Dermis blood vessel endothelial cell (primary cell): ENCODE measurements at places on chromosomes 6 and 20.
A peak's percentile ranks its signal among the peaks of the same experiment; 100 is the strongest.

DNA sequence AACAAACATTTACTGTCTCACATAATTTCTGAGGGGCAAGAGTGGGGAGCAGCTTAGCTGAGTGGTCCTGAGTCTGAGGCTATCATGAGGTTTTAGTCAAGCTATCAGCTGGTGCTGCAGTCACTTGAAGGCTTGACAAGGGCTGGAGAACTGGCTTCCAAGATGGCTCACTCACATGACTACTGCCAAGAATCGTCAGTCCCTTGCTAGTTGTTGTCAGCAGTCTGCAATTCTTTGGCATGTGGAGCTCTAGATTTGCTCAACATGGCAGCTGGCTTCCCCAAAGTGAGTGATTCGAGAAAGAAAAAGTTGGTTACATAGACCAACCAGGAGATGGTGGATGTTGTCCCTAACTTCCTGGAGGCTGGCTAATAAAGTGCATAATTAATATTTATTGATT, 2.8 kb upstream of the LRRC1 start:
- DNase-seq, result no peak

DNA sequence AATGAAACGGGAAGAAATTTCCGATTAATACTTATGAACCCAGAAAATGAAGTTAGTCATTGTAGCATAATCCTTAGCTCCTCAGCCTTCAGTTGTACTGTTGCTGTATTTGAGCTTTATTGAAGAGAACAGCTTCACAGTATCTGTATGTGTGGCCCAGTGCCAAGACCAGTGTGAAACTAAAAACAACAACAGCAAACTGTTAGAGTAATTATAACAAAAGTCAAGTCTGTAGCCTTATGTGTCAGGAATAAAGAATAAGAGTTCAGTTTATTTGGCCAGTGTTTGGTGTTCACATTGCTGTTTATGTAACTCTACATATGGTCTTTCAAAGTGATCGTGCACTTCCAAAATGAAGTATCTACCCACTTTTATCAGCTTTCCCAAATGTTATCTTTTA, 70.9 kb downstream of the ARID1B start:
- DNase-seq, result peak; percentile 43

- no peak for DNase-seq
These were observed 9.7 kb upstream of the CCR6 start for GRCh38 chr6:167113047-167113754.

DNA sequence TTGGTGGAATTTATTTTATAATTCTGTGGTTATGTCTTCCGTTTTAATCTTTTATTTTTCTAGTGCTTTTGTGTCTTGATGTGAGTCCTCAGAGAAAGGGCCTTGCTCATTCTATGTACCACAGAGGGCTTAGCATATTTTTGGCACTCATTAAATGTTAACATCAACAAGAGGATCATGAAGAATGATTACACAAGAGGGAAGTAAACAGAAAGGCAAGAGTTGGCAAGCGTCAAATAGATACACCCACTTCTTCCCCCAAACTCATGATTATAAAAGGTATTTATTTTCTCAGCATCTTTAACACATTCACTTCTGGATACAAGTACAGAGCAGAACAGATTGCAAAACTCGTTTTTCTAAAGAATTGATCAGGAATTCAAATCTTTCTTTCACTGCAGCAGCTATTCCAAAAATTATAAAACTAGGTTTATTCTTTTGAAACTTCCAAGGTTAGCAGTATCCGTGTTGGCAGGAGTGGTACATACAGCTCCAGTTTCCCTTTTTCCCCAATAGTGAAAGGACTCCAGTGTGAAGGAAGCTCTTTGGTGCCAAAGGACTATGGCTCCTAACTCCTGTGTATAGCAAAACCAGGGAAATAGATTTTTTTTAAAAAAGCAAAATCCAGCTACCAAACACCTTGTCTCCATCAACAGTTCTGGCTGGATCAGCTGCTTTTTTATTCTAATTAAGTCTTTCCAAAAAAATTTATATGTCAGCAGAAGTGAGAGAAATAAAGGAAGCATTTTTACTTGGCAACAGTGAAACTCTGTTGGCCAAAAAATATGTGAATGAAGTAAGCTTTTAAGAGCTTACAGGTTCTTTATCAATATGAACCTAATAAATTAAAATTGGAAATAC, 221.9 kb downstream of the ADGRG6 start:
- no peak for DNase-seq

GRCh38 chr6:122035173-122035572, 364.3 kb upstream of the HSF2 start:
- no peak for DNase-seq

GRCh38 chr20:52179331-52180179, 12.0 kb downstream of the ZFP64 start:
- no peak for DNase-seq

- no peak for DNase-seq
These were observed 43.6 kb downstream of the CDYL start for GRCh38 chr6:4819706-4820283.

DNA sequence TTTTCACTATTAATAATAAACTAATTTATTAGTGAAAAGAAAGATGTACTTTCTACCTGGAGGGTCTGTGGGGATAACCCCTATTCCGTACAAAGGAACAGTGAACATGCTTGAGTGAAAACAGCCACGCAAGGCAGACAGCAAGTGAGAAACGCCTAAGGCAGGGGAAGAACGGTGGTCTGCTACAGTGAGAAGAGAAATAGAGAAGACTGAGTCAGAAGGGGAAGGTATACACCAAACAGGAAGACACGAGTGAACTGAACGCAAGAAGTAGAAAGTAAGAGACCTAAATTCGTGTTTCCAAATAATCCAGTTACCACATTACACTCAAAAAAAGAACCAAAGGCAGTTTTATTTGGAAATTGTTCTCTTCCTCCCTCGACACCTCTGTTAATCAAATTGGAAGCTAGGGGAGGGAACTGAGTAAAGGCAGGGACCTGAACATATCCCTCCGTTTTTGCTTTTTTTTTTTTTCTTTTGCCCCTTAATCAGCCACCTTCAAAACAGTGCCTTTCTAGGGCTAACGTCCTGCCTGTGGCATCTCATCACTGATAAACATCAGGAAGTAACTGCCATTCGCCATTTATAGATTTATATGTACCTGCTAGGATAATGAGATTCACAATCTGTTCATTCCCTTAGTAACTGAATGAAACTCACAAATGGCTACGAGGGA, 48.9 kb downstream of the ATXN1 start:
- peak; percentile 46 for DNase-seq

DNA sequence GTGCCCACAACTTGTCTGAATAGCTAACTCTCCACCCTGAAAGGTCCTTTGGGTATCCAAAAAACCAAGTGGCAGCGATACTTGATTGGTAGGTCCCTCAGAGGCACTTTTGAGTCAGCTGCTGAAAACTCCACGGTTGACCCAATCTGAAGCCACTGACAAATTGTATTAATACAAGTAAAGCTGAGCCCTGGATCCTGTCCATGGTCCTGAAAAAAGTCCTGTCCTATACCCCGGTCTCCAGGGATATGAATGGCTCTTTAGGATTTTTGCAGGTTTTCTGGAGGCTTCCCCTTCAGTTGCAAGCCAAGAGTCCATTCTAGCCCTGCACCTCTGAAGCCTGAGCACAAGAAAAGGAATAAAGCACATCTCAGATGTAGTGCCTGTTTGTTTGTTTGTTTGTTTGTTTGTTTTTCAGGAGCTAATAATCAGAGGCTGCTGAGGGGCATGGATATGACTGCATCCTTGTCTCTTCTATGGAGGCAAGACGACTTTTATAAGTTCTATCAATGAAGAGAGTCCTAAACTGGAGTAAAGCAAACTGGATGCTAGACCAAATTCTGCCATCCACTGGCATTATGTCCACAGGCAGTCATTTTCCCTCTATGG, 1.7 kb upstream of the SLC12A5 start:
- DNase-seq, result peak; percentile 71

DNA sequence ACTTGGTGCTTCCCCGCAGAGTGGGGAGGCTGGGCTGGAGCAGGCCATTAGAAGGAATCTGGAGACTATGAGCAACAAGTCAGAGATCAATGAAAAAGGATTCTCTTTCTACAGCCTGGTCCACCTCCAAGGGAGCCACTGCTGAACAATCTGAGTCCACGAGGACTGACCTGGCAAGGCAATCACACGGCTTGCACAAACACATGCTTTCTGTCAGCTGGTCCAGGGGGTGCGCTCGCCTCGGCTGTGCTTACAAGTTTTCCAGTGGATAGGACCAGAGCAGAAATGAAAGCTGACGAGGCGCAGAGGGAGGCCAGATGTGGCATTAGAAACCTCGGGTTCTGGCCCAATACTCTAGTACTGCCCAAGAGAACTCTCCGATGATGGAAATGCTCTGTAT, 18.1 kb downstream of the KCNK5 start:
- DNase-seq, result no peak

- DNase-seq, result no peak
These were observed 864 bp upstream of the ARFGEF2 start for GRCh38 chr20:48920527-48921167.

DNA sequence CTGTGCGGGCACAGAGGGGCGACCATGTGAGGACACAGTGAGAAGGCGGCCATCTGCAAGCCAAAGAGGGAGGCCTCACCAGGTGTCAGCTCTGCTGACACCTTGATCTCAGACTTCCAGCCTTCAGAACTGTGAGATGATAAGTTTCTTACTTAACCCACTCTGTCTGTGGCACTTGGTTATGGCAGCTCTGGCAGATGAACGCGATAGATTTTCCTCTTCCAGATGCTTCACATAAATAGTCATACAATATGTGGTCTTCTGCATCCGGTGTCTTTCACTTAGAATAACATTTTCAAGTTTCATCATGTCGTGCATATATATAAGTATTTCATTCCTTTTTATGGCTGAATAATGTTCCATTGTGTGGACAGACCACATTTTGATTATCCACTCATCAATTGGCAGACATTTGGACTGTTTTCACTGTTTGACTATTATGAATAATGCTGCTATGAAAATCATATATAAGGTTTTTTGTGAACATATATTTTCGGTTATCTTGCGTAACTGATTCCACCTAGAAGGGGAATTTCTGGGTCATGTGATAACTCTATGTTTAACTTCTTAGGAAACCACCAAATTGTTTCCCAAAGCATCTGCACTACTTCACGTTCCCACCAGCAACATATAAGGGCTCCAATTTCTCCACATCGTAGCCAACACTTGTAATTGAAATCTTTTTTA, 30.2 kb downstream of the PRR18 start:
- no peak for DNase-seq

- no peak for DNase-seq
These were observed 32.8 kb upstream of the PMEPA1 start for GRCh38 chr20:57742507-57743181.

GRCh38 chr6:117168296-117169063, 96.9 kb upstream of the VGLL2 start:
- DNase-seq, result no peak

DNA sequence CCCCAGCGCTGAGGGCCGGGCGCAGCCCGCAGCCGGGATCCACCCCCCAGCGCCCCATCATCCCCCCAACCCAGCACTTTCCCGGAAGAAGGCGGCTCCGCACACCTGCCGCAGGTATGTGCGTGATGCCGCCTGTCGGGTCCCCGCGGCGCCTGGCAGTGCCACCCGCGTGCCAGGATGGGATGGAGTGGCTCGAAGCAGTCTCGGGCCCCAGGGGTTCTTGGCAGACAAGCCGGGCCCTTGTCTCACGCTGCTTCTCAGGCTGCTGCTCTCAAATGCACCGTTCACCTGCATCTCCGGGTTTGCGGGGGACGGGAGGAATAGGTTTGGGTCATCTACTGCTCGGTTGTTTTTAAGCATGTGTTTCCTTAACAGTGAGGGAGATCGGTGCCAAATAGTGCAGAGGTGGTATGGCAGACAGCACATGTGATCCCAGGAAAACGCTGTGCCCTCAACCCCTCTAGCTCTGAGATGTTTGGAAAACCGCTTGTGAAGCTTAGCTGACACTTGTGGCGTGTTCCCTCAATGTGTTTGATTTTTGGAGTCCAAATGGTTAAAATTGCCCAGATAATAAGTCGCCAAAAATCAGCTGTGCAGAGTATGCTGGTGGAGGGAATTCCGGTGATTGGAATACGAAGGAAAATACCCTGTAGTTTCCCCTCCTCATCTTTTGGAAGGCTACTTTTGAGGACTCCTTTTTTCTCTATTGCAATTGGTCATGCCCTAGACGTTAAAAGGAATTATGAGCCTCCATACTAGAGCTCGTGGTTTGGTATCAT, 926 bp downstream of the MYLIP start:
- peak; percentile 48 for DNase-seq

- no peak for DNase-seq
These were observed 161.8 kb downstream of the DLL1 start for GRCh38 chr6:170128811-170129681.

- no peak for DNase-seq
These were observed 49.6 kb upstream of the SYNDIG1 start for GRCh38 chr20:24419786-24420185.

- DNase-seq, result peak; percentile 77
These were observed 29.0 kb upstream of the EEF1E1 start for GRCh38 chr6:8131265-8131897.

GRCh38 chr6:7777074-7777473, 51.2 kb downstream of the BMP6 start:
- DNase-seq, result peak; percentile 29

DNA sequence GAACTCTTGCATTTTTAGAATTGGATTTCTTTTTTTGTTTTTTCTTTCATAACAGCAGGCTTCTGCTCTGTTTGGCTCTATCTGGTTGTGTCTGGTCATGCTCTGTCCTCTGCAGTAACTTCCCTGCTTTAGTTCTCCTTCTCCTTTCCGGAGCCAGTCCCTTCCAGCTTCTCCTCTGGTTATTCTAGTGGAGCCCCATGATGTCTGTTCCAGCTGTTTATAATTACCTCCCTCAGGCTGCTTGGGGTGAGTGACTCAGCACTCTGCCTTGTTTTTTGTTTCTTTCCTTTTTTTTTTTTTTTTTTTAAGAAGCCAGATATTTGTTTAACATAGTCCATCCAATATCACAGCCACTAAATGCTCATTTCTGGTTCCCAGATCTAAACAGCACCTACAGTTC, 409.6 kb downstream of the MAFB start:
- peak; percentile 47 for DNase-seq

DNA sequence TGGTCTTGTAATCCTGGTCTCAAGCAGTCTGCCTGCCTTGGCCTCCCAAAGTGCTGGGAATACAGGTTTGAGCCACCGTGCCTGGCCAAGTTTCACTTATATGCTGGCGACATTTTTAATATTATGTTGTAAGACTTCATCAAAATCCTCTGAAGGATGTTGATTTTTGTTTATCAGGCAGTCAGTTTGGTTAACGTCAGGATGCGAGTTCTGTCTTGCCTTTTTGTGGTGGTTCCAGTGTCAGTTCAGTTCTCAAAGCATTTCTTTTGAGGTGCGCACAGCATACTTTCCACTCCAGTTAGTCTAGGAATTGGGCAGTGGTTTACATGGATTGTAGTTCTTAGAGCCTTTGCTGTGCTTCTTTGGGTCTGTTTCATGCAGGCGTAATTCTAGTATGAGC, 24.9 kb downstream of the SCAF8 start:
- DNase-seq, result no peak

GRCh38 chr6:155011809-155012291, 16.7 kb downstream of the TIAM2 start:
- DNase-seq, result no peak
